ENCODE measurements at places on chromosomes 2 and 18. TPM values are rescaled to one million over a fixed set of nuclear protein-coding genes. Genes with fewer than 3 reads are reported as not detected.
A peak's percentile ranks its signal among the peaks of the same experiment; 100 is the strongest.

The SERPINB12 gene
- total RNA-seq: not detected

The CHRNG gene
- not detected for total RNA-seq

The CDH7 gene
- not detected for total RNA-seq

The CXCR1 gene
- not detected for total RNA-seq

The HADHB gene
- 127 TPM for total RNA-seq

The SLC19A3 gene
- total RNA-seq: 23.4 TPM

The ARHGEF4 gene
- total RNA-seq: 39.9 TPM

The ALKAL2 gene
- total RNA-seq: 104 TPM

The PSMG2 gene
- total RNA-seq: 8.2 TPM

The C2orf80 gene
- total RNA-seq: not detected

The TFCP2L1 gene
- 4.6 TPM for total RNA-seq

The EFHD1 gene
- total RNA-seq: 4.0 TPM

The PPP4R3B gene
- total RNA-seq: 46.4 TPM

The HOXD13 gene
- not detected for total RNA-seq

GRCh38 chr2:217060951-217061547 is 201.2 kb upstream of the TNP1 start:
- DNase-seq: no peak

GRCh38 chr2:73350035-73350691 is 35.5 kb upstream of the ALMS1 start:
- no peak for DNase-seq

GRCh38 chr18:13604786-13605185 is 121.6 kb downstream of the FAM210A start:
- DNase-seq: no peak

DNA sequence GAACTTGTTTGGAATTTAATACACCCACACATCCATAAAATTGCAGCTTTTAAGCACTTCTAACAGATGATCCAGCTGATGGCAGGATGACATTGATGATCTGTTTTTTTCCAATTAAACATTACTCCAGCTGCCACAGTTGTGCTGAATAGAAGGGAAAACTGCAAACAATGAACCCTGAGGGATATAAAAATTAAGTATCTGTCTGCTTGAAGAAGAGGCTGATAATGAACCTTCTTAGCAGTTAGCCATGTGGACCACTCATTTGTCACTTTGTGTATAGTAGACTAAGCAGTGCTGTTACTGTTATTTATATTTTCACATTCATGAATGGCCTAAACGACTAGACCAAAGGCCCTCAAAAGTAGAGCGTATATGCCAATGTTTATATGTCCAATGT is 1201.0 kb upstream of the LRRTM1 start:
- DNase-seq: no peak

DNA sequence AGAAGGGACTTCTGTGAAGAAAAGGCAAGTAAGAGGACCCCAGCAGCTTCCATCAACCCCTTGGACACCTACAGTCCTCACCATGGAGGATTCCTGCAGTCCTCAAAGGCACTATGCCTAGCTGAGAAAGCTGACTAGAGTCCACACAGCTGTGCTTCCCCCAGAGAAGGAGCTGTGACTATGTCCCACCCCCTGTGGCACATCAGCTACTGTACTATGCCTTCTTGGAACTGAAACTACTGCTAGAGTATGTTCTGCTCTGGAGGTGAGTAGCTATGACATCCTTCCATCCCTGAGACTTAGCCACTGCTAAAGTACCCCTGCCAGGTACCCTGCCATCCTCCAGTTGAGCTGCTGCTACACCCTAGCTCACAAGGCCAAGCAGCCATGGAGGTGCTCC is 690.2 kb upstream of the CHAC2 start:
- DNase-seq: no peak

GRCh38 chr18:42290318-42291307 is 335.6 kb downstream of the PIK3C3 start:
- no peak for DNase-seq

DNA sequence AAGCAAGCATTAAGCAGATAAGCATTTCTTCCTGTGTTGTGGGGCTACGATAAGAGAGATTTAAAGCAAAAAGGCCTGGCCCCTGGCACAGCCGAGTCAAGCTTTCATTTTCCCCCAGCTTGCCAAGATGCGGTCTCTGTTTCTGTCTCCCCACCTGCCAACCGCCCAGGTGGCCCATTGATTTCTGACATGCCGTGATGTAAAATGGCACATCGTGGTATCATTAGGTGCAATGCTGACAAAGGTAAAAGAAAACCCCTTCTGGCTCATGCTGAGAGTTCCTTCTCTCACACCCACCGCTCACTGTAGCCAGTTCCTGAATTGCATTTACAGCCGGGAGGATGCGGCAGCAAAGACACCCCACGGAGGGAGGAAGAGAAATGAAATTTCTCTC is 62.8 kb downstream of the BOD1L2 start:
- DNase-seq: no peak

DNA sequence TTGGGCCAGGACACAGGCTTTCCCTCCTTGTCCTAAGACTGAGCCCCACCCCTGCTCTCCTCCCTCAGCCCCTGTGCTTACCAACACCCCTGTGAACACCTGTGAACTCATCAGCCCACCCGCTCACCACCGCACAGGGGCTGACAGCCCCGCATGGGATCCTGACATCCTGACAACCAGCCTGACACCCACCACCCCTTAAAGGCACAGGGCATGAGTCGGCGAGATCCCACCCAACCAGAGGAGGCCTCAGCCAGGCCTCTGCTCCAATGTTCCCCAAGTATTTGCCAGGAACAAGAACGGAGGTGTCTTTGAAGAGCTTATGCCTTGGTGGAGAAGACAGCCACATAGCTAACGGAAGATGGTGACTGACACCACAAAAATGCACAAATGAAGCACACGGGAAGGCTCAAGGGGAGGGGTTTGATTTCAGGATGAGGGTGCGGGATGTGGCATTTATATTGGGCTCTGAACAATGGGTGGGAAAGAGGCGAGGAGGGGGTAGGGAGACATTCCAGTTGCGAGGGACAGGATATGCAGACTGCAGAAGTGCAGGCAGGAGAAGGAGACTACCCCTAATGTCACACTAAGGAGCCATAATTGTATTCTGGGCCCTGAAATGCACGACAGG is 11.0 kb downstream of the RAB11FIP5 start:
- DNase-seq: no peak

DNA sequence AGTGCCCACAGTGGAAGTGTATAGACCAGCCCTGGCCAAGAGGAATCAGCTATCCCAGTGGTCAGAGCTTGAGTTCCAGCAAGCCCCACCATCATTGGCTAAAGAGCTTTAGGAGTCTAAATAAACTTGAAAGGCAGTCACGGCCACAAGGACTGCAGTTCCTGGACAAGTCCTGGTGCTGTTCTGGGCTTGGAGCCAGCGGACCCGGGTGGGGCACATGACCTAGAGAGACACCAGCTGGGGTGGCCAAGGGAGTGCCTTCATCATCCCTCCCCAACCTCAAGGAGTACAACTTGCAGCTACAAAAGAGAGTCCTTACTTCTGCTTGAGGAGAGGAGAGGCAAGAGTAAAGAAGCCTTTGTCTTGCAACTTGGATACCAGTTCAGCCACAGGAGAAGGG is 439.8 kb upstream of the TMEFF2 start:
- no peak for DNase-seq

GRCh38 chr2:12910431-12910830 is 193.7 kb downstream of the TRIB2 start:
- DNase-seq: peak; percentile 6

- DNase-seq: no peak
Measured at GRCh38 chr2:130378206-130378897, 22.5 kb downstream of the PTPN18 start.

GRCh38 chr18:13543811-13544732 is 182.3 kb downstream of the FAM210A start:
- no peak for DNase-seq

- peak; percentile 98 for DNase-seq
Measured at GRCh38 chr2:128090945-128091725, at the start of gene UGGT1. TSS of gene UGGT1 (plus strand) at chr2:128091200. CDS start at chr2:128091358, 158 bp downstream.

DNA sequence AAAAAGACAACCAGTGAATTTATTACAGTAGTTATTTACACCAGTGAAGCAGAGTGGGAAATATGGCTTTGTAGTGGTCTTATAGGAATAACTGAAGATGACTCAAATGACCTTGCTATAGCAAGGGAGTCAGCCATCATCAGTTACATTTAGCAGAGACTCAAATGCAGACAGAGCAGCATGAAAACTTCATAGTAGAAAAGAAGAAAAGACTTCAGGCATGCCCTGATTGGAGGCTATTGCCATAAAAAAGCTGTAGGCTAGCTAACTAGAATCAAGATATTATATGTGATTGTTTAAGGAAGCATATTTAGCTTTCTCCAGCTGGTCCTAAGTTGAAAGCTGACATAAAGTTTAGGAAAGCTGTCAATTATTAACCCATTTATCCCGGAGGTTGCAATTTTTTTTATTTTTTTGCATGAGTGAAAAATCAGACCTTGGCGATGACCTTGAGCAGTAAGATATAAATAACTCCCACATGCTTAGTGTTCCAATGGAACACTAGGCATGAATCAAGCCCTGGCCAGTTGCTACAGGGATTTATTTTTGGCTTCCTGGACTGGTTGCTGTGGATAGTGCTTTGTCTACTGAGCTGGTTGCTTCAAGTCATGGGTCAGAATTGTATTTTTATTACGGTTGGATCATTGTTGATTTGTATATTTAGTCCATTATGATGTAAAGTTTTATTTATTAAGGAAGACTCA is 675.6 kb upstream of the VRK2 start:
- DNase-seq: no peak

DNA sequence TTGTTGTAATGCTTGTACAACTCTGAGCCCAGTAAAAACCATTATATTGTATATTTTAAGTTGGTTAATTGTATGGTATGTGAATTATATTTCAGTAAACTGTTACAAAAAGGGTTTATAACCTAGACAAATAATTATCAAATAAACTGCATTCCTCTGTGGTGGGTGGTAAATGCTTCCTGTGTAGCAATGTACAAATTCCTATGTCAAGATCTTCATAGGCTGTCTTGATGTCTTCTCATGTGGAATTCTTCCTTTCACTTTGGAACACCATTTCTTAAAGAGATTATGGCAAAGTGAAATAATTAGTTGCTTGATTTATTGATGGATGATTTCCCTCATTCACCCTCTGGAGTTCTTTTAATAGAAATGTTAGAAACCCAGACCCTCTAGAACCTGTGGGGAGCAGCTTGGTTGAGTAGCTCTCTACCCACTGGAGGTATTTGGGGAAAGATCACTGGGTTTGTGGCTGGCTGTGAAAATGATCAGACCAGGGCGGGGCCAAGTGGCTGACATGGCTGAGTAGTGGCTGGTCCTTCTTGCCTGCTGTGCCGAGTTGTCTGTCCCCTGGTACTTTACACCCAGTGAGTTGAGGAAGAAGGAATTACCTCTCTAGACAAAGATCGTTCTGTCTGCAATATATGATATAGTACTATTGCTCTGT is 22.4 kb upstream of the MGAT5 start:
- no peak for DNase-seq

GRCh38 chr2:58429014-58429875 is 188.1 kb upstream of the FANCL start:
- DNase-seq: no peak

GRCh38 chr2:72148837-72149555 is 1.3 kb upstream of the CYP26B1 start:
- peak; percentile 53 for DNase-seq

GRCh38 chr2:177501186-177501585 is 108.6 kb downstream of the AGPS start:
- no peak for DNase-seq

DNA sequence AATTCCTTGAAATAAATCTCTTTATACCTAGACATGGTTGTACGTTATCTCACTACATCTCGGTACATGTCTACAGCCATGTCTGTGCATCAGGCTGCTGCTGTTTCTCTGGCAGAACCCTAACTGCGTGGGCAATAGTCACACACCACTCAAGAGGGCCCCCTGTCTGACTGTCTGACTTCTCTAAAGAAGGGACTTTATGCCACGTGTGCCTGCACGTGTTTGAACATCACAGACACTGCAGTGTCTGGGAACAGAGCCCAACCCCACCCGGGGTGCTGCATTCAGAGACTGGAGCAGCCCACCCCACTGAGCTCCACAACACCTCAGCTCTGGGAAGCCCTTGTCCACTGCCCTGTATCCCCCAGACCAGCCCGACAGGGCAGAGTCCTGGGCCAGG is 55.0 kb downstream of the KIF1A start:
- no peak for DNase-seq

DNA sequence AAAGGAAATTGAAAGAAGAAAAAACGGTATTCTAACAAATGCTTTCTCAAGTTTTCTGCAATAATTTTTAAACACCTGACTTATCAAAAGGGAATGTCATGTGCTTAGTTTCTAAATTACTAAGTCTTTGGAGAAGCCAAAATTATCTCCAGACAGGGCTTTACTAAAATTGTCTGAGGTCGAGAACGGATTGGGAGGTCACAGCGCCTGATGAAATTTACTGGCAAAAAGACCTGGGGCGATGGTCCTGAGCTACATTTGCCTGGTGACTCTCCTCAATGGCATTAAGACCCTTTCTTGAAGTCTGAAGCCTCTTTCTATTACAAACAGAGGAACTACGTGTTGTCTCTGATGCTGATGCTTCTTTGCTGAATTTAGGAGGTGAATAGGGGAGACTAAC is 291.8 kb upstream of the SESTD1 start:
- no peak for DNase-seq
